NCI-H69 (cell line): ENCODE measurements at places on chromosomes 16 and 17.

- DNase-seq = no peak
Measured at GRCh38 chr16:11225677-11226549, 30.1 kb downstream of the SOCS1 start.

GRCh38 chr17:32943647-32944191 lies 15.8 kb downstream of the TMEM98 start:
- DNase-seq = no peak

- DNase-seq = no peak
Measured at GRCh38 chr16:67028167-67028695, 718 bp upstream of the CBFB start.

- peak; percentile 73 for DNase-seq
Measured at GRCh38 chr16:70715055-70715858, 29.4 kb upstream of the MTSS2 start.

- no peak for DNase-seq
Measured at GRCh38 chr16:1453316-1453715, 9.0 kb upstream of the CCDC154 start.

- no peak for DNase-seq
Measured at GRCh38 chr17:2384439-2385127, 16.3 kb downstream of the MNT start.
